ENCODE measurements at places on chromosomes 6 and 20.

DNA sequence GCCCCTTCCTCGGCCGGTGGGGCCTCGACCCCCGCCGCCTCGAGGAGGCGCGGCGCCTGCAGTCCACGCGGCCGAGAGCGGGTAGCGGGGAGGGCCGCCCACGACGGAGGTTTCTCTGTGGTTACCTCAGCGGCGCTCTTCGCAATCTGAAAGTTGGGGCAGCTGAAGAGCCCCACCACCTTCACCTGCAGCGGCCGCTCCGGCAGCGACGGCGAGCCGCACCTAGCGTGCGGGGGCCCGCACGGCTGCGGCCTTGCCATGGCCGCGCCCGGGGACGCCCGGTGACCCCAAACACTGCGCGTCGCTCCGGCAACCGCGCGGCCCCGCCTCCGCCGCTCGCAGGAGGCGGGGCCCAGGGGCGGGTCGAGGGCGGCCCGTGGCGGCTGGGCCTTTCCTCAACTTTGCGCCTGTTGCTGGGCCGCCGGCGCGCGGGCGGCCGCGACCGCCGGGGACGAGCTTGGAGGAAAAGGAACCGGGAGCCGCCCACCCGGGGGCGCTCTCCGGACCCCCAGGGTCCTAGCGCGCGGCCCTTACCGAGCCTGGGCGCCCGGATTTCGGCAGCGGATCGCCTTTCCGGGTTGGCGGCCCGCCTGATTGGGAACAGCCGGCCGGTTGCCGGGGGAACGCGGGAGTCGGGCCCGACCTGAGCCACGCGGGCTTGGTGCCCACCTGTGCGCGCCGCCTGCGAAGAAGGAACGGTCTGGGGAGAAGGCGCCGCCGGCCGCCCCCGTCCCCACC lies at the start of the genes PPIL6 and SMPD2:
PPIL6 (minus strand) TSS at position 298 of the 738 bp plus-strand sequence; CDS start at position 260, 38 bp downstream.
SMPD2 (plus strand) TSS at position 394 of the 738 bp plus-strand sequence. CDS start 398 bp downstream, outside the sequence.
- peak; percentile 79 for DNase-seq

DNA sequence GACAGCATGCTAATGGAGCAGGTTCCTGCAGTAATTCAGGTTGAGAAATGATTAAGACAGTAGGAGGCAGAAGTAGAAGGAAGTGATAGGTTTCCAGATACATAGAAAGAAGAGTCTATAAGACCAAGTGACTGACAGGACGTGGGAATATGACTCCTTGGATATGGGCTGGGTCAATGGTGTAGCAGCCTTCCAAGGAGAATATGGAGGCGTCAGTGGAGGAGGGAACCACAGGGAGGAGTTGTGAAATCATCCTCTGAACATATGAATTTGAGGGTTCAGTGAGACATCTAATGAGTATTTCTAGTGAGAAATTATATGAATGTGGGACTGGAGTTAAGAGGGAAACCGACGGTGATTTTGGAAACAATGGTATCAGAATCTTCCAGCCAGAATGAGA lies 43.3 kb downstream of the NUDT3 start:
- no peak for DNase-seq

DNA sequence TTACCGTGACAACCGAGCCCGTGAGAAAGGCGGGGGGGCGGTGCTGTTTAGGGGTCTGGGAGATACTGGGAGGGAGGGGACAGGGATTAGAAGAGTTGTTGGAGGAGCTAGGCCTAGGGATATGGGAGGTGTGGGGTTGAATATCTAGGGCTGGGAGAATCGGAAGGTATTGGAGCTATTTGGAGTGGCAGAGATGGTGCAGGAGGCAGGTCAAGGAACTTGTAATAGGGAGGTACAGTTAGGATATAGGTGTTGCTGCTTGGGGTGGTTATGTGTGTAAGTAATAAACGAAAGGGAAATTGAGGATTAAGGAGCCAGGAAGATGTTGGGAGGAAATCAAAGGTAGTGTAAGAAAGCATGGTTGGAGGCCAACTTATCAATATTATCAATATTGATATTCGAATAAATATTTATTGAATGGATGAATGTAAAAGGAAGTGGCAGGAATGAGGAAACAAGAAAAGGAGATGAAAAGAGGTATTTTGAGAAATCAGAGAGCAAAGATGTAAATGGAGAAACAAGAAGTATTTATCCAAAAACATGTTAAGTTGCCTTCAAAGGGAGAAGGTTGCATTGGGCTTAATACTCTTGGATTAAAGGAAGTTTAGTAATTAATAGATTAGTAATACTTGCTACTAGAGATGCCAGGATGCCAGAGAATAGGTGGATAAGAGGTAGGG lies 602 bp downstream of the PPP1R11 start:
- DNase-seq: no peak

DNA sequence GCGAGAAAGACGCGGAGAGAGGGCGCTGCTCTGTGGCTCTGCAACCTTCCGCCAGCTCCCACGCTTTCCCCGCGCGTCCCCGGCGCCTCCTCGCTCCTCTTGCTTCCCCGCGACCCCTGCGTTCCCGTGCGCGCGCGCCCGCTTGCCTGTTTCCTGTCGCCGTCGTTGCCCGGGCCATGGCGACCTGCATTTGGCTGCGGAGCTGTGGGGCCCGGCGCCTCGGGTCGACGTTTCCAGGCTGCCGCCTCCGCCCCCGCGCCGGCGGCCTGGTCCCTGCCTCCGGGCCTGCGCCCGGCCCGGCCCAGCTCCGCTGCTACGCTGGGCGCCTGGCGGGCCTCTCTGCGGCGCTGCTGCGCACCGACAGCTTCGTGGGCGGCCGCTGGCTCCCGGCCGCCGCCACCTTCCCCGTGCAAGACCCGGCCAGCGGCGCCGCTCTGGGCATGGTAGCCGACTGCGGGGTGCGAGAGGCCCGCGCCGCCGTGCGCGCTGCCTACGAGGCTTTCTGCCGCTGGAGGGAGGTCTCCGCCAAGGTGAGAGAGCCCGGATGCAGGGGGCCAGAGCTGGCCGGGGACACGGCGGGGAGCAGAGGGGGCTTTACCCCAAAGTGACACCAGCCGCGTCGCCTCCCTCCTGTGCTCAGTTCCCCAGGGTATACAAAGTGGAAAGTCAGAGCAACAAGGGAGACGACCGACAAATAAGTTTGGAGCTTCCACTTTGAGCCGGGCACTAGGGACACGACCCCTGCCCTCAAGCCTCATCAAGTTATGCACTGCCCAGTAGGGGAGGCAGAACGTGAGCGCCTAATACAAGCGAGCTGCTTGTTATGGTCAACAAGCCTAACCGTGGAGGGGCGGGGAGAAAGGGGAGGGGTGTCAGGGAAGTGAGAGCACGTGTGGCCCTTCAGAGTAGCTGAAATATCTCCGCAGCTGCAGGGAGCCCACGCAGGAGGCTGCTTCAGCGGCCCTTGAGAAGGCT lies at the start of gene ALDH5A1:
ALDH5A1 (plus strand) TSS at position 149 of the 975 bp plus-strand sequence; CDS start at position 177, 28 bp downstream.
- DNase-seq: peak; percentile 84

- DNase-seq: no peak
Observed at GRCh38 chr6:11767458-11767857, 11.1 kb downstream of the ADTRP start.
